Ecto neural progenitor cell (in vitro differentiated cells): ENCODE measurements at places on chromosomes 1 and 21.

DNA sequence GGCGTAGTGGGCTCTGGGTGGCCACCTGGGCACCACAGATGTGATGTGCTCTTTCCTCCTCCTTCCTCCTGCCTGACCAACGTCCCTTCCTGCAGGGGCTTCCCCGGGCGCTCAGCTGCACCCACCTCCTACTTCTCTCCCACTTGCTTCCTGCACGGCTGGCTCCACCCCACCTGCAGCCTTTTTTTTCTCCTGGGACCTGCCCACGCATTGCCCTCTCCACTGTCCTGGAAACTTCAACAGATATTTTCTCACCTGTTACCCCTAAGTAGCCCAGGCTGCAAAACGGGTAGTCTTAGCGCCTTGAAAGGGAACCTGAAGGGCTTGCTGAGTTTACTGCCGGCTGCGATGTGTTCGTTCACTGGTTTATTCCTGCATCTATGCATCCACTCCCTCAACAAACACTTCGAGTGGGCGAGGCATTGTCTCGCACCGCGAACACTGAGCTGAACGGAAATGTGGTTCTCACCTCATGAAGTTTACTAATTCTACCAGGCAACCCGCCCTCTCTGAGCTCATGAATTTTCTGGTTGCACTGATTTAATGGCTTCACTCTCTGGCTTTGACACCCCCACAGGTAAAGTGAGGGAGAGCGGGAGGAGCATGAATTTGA lies 23.6 kb downstream of the ZBTB18 start:
- DNase-seq: no peak

- no peak for DNase-seq
These were observed 77.0 kb downstream of the CSMD2 start for GRCh38 chr1:34087986-34088385.

DNA sequence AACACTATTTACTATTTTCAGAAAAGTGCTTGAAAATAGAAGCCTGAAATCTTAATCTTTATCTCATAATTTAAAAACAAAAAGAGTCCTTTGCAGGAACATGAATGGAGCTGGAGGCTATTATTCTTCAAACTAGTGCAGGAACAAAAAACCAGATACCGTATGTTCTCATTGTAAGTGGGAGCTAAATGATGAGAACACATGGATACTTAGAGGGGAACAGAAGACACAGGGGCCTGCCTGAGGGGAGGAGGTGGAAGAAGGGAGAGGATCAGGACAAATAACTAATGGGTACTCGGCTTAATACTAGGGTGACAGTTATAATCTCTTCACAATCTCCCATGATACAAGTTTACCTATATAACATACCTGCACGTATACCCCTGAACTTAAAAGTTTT lies 176.3 kb downstream of the SDCCAG8 start:
- no peak for DNase-seq

- DNase-seq: no peak
These were observed 8.4 kb downstream of the QSOX1 start for GRCh38 chr1:180163041-180163440.

DNA sequence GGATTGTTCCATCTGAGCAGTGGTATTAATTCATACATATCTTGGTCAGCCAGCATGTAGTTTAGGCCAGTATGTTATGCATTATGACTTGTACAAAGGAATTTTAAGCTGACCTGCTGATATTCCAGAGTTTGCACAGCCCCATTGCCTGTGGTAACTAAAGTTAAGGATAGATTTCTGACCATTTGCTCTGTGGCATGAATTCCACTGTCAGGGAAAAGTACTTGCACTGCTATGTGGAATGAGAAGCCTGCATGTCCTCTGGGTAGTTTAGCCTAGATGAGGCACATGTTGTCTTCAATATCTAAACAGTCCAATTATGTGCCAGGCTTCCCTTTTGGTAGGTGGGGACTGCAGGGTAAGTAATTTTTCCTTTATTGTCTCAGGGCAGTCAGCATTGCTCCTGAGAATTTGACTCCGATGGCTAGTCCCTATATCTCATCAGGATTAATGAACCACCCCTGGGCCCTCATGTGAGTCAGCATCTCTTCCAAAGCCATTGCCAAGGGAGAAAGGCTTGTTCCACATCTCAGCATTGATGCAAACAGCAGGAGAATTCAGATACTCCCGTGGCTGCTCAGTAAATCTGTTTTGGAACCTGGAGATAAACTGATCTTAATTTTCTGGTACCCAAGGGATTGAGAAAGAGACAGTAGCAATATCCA lies 30.2 kb downstream of the NEK7 start:
- DNase-seq: no peak

- peak; percentile 57 for DNase-seq
These were observed 475 bp upstream of the TDRD10 start for GRCh38 chr1:154501423-154502065.

GRCh38 chr1:200856716-200857357 lies 15.9 kb upstream of the GPR25 start:
- no peak for DNase-seq

DNA sequence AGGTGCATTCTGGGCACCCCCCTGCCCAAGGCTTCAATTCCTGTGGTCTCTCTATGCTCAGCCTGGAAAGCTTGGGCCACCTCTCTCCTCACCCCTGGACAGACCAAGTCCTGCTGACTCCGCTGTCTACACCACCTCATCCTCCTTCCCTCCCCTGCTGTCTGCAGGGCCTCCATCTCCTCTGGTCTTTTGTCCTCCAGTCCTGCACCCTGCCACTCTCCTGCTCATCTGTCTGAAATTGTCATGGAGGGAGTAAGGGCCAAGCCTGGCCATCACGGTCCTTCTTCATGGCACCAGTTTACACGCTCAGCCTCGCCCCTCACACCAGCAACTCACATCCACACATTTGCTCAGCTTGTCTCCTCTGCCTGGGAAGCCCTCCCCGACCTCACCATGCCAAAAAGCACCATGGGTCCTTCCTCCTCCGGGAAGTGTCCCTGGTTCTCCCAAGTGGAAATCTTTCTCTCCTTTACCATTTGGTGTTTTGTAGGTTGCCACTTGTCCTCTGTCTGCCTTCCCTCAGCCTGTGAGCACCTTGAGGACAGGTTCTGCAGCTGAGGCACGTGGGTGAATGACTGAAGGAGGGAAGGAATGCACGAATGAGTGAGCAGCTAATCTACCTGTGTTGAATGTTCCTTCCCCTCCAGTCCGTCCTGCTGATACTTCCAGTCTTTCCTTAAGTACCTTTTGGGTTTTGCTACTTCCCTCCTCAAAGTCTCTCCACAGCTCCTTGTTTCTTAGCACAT lies 2.1 kb upstream of the SLC2A1 start:
- DNase-seq: no peak

- DNase-seq: no peak
These were observed 81.0 kb downstream of the NFIA start for GRCh38 chr1:61163355-61163754.

GRCh38 chr1:39462074-39462473 lies 29.4 kb upstream of the BMP8A start:
- DNase-seq: no peak

GRCh38 chr21:43613755-43614638 lies 45.3 kb downstream of the HSF2BP start:
- no peak for DNase-seq

DNA sequence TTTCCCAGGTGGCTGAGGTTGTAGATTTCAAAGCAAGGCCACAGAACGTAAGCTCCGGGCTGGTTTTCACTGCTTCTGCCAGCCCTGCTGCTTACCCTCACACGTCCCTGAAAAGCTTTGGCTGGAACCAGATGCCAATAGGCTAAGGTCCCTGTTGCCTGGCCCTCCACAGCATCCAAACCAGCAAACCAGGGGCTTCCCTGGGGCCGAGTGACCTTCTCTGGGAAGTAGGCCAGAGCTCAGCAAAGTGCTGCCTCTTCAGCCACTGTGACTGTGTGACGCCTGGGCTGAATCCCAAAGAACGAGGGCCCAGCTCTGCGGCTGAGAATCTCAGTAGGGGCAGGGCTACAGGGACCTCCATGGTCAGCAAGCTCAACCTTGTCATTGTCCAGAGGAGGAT lies 28.9 kb upstream of the RBM15 start:
- DNase-seq: no peak

GRCh38 chr1:224211206-224211962 lies 28.3 kb downstream of the DEGS1 start:
- no peak for DNase-seq

GRCh38 chr1:16183765-16184556 lies 28.1 kb upstream of the EPHA2 start:
- DNase-seq: no peak

DNA sequence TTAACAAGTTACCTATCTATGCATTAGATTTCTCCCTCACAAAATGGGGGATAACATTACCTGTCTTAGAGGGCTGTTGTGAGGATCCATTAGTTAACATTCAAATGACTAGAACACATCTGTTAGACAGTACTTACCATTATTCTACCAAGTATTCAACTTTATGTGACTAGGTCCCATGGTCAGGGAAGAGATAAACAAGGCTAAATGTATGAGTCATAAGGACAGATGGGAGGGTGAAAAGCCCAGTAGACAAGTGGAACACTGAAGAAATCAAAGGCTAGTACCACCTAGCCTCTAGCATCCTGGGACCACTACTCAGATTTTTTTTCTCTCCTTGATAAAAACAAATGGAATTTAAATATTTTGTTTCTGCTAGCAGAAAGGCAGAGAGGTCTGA lies 9.0 kb upstream of the VHLL start:
- no peak for DNase-seq

- no peak for DNase-seq
These were observed 85.6 kb downstream of the SETD4 start for GRCh38 chr21:35974775-35975174.

DNA sequence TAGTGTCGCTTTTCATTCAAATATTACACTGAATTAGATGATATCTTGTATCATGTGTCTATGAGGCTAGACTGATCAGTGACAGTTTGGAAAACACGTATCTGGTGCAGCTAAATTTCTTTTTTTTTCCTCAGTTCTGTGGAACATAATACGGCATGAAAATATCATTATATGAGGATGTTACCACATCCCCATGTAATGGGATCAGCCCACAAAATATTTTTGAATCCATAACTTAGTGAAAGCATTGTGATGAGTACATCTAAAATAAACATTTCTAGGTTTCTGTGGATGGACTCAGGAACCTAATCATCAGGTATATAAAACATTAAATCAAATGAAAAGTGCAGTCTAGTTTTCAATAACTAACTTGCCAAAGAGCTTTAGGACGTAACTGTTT lies 356.3 kb downstream of the USP25 start:
- no peak for DNase-seq

DNA sequence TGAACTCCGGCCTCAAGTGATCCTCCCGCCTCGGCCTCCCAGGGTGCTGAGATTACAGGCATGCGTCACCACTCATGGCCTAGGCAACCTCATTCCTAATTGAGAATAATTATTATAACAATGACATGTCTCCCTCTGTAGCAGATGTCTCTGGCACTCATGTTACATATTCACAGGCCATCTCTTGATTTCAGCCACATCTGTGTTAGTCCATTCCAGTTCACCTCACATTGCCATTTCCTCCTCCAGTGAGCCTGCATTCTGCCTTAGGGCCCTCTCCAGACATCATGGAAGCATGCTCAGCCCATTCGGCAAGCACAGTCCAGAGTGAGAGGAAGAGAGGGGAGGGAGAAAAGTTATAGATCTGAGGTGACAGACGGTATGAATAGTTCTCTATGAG lies 32.5 kb downstream of the CDKN2C start:
- DNase-seq: no peak

DNA sequence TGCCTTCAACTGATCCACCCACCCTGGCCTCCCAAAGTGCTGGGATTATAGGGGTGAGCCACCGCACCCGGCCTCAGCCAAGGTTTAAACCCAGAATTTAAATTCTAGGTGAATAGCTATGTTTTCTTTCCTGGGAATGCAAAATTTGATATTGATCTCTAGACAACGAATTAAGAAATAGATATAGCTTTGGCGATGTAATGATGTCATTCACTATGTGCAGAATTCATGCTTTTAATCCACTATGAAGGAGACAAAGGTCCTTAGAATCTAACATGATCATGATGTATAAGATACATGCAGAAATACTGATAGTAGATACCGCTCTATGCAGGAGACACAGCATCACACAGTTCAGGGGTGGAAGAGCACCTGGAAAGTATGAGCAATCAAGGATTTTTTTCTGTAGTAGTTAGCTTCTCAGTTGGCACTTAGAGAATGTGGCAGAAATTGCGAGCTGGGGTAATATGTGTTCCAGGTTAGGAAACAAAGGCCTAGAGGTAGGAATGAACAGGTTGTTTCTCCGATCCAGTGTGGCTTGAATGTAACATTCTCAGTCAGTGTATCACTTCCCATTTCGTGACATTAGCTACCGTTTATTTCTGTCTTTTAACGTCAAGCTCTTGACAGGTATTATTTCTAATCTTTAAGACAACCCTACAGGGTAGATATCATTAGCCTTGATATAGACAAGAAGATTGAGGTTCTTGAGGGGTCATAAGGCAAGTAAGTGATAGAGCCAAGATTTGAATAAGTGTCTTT lies 3.0 kb upstream of the CEP350 start:
- DNase-seq: no peak

GRCh38 chr1:164983023-164983650 lies 373.4 kb downstream of the LMX1A start:
- DNase-seq: peak; percentile 57

GRCh38 chr21:42427809-42428419 lies 24.2 kb downstream of the UBASH3A start:
- DNase-seq: no peak

DNA sequence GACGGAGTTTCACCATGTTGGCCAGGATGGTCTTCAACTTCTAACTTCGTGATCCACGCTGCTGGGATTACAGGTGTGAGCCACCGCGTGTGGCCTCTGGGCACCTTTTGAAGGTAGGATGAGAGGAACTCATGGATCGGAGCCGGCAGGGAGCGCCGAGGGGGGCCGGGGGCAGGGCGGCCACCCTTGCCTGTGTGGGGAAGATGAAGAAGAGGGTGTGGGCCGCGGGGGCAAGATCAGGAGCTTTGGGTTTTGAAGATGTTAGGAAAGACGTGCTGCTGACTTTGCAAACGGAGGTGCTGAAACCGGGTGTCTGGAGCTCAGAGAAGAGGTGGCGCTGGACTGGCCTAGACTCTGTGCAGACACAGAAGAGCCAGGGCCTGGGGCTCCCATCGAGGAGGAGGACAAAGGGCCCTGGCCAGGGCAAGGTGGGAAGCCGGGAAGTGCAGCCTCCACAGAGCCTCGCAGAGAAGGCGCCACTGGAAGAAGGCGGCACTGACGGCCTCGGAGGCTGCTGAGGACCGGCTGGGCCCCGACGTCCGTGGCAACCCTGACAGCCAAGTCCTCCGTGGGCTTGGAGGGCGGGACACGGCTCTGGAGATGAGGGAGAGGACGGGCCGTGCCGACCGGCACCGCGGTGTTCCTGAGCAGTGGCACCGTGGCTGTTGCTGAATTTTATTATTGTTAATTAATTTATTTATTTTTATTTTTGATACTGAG lies 13.7 kb downstream of the RNF223 start:
- no peak for DNase-seq

GRCh38 chr1:110462964-110463363 lies 12.0 kb downstream of the PROK1 start:
- DNase-seq: no peak

GRCh38 chr1:243587823-243588560 lies 262.1 kb downstream of the AKT3 start:
- no peak for DNase-seq

- peak; percentile 15 for DNase-seq
These were observed 25.8 kb downstream of the EXOC8 start for GRCh38 chr1:231311720-231312431.

- no peak for DNase-seq
These were observed 75.2 kb downstream of the NFIA start for GRCh38 chr1:61157468-61157987.
